Daoy (cell line): ENCODE measurements at places on chromosomes 5 and 9.

DNA sequence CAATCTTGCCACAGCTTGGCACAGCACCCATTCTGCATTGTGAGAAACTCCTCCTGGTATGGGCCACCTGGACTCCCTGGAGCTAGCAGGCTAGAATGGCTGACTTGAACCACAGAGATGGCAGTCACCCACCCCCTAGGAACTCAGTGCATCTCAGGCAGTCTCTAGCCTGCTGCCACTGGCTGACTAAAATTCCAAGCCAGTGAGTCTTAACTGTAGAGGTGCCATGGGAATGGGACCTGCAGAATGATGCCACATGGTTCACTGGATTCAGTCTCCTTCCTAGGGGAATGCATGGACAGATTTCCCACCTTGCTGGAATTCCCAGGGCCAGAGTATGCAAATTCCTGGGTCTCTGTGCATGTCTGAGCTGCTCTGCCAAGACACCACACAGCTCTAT lies 382.9 kb downstream of the MAN2A1 start:
- no peak for DNase-seq

DNA sequence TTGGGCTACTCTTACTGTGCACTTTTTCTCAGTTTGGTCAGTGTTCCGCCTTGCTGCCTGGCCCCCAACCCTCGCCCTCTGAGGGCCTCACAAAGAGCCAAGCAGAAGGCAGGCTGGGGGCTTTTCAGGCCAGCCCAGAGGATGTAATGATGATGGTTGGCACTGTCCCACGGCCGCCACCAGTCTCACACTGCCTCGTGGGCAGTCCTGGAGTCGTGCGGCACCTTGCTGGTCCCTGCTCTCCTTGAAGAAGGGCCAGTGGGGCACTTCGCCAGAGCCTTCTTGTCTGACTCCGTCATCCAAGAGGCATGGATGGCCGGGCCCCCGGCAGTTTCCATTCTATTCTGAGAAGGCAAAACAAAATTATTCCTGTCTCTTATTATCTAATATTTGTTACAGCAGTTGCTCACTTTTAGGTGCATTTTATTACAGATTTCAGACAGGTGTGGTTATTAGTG lies 21.0 kb downstream of the TENT4A start:
- no peak for DNase-seq

GRCh38 chr9:110939047-110939446 lies 99.2 kb downstream of the LPAR1 start:
- DNase-seq, result no peak

- no peak for DNase-seq
These were observed 15.1 kb downstream of the TLR4 start for GRCh38 chr9:117719161-117719920.

GRCh38 chr9:70435948-70436347 lies 21.5 kb upstream of the KLF9 start:
- peak; percentile 40 for DNase-seq

- DNase-seq, result no peak
These were observed 481.4 kb downstream of the PSAT1 start for GRCh38 chr9:78778318-78778717.

- no peak for DNase-seq
These were observed 1.2 kb downstream of the DPYSL3 start for GRCh38 chr5:147508711-147509040.

- no peak for DNase-seq
These were observed 20.3 kb upstream of the DUSP1 start for GRCh38 chr5:172791286-172791685.

DNA sequence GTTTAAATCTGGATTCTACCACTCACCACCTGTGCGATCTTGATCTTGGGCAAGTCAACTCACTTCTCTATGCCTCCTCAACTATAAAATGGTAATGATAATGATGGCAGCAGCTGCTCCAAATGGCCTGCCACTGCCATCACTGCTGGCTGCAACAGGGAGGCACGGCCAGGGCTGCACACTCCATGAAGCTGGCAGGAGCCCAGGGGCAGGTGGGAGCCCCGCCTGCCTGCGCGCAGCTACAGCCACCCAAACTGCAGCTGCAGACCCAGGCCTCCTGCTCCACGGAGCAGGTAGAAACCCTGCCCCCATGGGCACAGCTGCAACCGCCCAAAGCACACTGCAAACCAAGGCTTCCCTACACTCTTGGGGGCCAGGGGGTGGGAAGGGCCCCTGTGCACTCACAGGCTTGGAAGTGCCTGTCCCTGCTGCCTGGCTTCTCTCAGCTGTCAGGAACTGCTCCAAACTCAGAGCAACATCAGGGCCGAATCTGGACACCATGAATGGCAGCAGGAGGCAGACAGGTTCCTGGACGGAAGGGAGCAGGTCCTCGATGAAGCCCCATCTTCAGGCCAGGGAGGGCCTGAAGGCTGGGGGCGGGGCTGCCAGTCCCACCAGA lies 57.6 kb downstream of the PRELID2 start:
- DNase-seq, result no peak

DNA sequence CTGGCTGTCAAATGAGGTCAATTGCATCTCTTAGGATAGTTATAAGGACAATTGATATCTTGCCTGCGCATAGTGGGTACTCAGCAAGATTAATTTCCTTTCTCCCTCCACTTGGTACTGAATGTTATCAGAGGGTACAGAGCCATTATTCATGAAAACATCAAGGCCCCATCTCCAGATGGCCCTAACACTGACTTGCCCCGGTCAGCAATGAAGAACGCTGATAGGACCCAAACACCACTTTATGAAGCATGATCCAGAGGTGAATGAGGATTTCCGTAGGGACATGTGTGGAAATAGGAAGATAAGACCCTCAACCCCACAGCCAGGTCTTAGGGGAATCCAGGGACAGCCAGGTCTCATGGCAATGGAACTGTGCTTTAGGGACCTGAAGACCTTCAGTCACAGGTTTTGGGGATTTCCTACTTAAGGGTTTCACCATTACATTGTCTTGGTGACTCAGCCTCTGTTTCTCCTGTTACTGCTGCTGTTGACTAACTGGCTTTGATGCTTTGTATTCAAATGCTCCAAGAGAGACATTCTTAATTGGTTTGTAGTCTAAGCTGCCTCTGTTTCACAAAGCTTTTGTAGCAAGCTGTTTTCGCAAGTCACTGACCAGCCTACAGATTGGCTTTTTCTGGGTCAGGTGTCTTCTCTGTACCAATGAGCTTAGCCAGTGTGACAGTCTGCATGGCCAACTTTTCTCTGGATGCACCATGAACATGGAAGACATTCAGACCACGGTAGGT lies 35.3 kb upstream of the IQGAP2 start:
- DNase-seq, result peak; percentile 17

DNA sequence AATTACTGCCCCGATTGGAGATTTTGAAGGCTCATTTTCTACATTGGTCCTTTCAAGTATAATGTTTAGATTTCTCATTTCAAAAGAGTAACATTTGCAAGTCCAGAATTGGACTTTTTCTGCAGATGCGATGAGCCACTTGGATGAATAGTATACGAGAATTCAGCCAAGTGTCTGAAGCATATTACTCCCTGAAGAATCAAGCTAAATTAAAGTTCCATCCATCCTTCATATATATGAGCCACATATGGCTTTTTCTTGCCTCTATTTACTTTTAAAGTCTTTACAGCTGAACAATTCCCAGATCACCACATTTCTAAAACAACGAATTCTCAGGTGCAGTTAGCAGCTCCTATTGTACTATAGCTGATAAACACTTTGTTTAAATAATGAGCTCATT lies 288.7 kb downstream of the CEMIP2 start:
- DNase-seq, result no peak

GRCh38 chr5:75571547-75571946 lies 39.7 kb upstream of the ANKDD1B start:
- DNase-seq, result no peak

DNA sequence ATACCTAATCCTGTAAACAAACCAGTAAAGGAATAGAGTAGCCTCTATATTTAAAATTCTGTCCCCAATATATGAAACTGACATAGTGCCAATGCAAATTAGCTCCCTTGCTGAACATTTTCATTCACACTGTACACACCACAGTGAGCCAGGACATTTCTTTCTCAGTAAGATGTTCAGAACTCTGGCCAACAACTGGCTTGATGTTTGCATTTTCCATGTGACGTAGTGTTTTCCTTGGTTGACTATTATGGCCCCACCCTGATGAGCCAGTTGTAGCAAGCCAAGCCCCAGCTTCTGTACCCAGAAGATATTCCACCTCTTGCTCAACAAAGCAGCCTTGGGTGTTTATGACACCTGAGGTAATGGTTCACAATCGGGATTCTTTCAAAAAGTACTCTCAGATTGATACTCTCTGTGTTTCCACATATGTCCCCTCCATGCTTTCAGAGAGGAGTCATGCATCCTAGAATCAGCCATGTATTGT lies 17.7 kb upstream of the ANXA1 start:
- DNase-seq, result peak; percentile 49

DNA sequence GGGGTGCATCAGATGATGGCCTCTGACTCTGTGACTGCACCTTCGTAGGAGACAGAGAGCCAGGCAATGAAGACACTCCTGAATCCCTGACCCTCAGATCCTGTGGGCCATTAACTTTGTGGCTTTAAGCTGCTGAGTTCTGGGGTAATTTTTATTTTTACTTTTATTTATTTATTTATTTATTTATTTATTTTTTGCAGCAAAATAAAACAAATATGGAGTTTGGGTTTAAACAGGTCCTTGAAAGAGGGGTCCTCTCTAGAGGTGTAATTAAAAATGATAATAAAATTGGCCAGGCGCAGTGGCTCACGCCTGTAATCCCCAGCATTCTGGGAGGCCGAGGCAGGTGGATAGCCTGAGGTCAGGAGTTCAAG lies 104.9 kb upstream of the RAPGEF1 start:
- no peak for DNase-seq

- peak; percentile 2 for DNase-seq
These were observed 410.9 kb downstream of the BNC2 start for GRCh38 chr9:16459421-16460148.
